A549 treated with Mapracorat at 1 μM for 4 hours (cell line): ENCODE measurements at places on chromosomes 2 and 18. TPM values are rescaled to one million over a fixed set of nuclear protein-coding genes. Genes with fewer than 3 reads are reported as not detected.

RGPD3 gene
- 0.14 to 0.26 TPM (median 0.16 TPM) in 5 replicates for total RNA-seq

CNGA3 gene
- total RNA-seq: 0.06 TPM in 1 of 5 replicates, not detected in the others

POTEE gene
- total RNA-seq: 0.02 to 0.07 TPM (median 0.05 TPM) in 4 of 5 replicates, not detected in the other

KCNE4 gene
- total RNA-seq: 0.43 to 0.56 TPM (median 0.50 TPM) in 5 replicates

RNF125 gene
- 0.20 to 0.28 TPM (median 0.27 TPM) in 5 replicates for total RNA-seq

TSPYL6 gene
- total RNA-seq: not detected in 5 replicates

USP37 gene
- total RNA-seq: 4.3 to 6.4 TPM (median 4.9 TPM) in 5 replicates

PJVK gene
- 0.82 to 1.4 TPM (median 0.88 TPM) in 5 replicates for total RNA-seq

ZNF892 gene
- total RNA-seq: 0.25 to 0.59 TPM (median 0.35 TPM) in 5 replicates

TMEM198 gene
- total RNA-seq: 0.66 to 1.3 TPM (median 1.1 TPM) in 5 replicates

REG1B gene
- total RNA-seq: not detected in 5 replicates

ITGA4 gene
- total RNA-seq: 1.2 to 2.5 TPM (median 1.8 TPM) in 5 replicates

LCLAT1 gene
- total RNA-seq: 13.3 to 18.6 TPM (median 15.9 TPM) in 5 replicates

TEKT4 gene
- total RNA-seq: not detected in 5 replicates

TRIM43 gene
- not detected in 5 replicates for total RNA-seq

PKDCC gene
- total RNA-seq: 19.0 to 22.8 TPM (median 21.8 TPM) in 5 replicates

SPTBN1 gene
- total RNA-seq: 125 to 143 TPM (median 138 TPM) in 5 replicates

NT5DC4 gene
- total RNA-seq: not detected in 5 replicates

STAMBP gene
- 47.6 to 51.1 TPM (median 49.3 TPM) in 5 replicates for total RNA-seq

DNAJC5G gene
- not detected in 5 replicates for total RNA-seq

TMEM18 gene
- 40.8 to 49.6 TPM (median 44.8 TPM) in 5 replicates for total RNA-seq

POTEI gene
- not detected in 5 replicates for total RNA-seq

ARHGAP28 gene
- total RNA-seq: 0.02 to 0.49 TPM (median 0.12 TPM) in 3 of 5 replicates, not detected in the others

SLC66A2 gene
- total RNA-seq: 10.8 to 20.5 TPM (median 18.8 TPM) in 5 replicates

GREB1 gene
- 2.6 to 4.0 TPM (median 3.2 TPM) in 5 replicates for total RNA-seq

SLC23A3 gene
- 0.59 to 1.1 TPM (median 0.86 TPM) in 5 replicates for total RNA-seq

KIF1A gene
- total RNA-seq: 0.73 to 1.5 TPM (median 0.97 TPM) in 5 replicates
